ENCODE measurements at places on chromosomes 13 and 19.

- no peak for DNase-seq
Measured at GRCh38 chr13:20124303-20124702, 36.5 kb downstream of the GJA3 start.

DNA sequence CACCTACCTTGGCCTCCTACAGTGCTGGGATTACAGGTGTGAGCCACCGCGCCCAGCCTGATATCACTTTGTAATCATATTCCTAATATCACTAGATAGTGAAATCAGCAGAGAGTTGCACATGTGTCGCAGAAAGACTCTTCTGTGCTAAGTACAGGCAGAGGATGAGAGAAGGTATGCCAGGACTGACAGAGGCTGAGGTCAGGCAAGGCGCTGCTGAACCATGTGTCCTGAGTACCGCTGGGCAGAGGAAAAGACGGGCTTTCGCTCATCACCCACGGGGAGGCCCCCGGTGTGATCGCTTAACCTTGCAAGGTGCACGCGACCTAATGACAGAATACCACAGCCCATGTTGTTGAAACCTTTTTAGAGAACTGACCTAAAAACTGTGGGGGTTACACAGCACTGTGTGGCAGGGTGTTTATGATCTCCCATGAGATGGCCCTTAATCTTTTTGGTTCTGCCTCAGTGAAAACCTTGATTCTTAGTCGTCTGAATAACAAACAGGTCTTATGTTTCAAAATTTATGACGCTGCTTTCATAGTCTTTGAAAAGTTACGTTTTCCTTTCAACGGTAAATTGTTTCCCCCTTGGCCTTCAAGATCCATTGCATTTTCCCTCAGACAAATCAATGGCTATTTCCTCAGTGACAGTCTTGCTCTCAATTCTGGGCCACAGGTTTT, 12.2 kb downstream of the GJA3 start:
- no peak for DNase-seq

DNA sequence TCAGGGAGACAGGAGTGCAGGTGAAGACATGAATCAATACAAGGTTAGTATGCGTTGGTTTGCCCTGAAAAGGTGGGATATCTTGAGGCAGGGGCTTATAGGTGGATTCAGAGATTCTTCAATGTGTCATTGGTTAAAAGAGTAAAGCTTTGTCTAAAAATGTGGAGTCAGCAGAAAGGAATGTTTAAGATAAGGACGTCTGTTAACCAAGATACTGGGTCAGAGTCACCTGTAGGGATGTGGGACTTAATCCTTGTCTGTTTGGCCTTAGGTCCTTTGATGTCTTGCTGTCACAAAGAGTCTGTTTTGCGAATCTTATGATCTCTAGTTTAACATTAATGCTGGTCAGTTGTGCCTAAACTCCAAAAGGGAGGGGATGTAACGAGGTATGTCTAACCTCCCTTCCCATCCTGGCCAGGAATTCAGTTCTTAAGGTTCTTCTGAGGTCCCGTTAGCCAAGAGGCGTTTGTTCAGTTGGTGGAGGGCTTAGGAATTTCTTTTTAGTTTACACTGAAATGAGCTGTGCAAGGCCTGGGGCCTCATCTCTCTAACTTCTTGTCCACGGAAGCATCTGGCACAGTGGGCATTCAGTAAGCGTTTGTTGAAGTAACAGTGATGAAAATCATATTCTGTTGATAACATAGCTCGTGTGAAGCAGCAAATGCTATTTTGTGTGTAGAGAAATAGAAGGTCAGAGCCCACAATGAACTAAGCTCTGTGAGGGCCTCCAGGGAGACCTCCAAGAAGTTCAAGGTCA, 96.2 kb upstream of the RNF113B start:
- no peak for DNase-seq

GRCh38 chr13:113546571-113547237, 37.8 kb upstream of the TFDP1 start:
- peak; percentile 40 for DNase-seq

DNA sequence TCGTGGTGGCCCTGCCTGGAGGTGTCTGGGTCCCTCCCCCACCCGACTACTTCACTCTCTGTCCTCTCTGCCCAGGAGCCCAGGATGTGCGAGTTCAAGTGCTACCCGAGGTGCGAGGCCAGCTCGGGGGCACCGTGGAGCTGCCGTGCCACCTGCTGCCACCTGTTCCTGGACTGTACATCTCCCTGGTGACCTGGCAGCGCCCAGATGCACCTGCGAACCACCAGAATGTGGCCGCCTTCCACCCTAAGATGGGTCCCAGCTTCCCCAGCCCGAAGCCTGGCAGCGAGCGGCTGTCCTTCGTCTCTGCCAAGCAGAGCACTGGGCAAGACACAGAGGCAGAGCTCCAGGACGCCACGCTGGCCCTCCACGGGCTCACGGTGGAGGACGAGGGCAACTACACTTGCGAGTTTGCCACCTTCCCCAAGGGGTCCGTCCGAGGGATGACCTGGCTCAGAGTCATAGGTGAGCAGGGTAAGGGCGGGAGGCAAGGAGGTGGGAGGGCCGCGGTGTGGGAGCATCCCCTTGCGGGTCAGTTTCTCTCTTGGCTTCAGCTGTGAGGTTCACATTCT, 19.2 kb downstream of the NECTIN2 start:
- no peak for DNase-seq
